ENCODE measurements at places on chromosomes 11 and 22.

- DNase-seq: no peak
Observed at GRCh38 chr11:28999620-29000019, 891.4 kb downstream of the METTL15 start.

DNA sequence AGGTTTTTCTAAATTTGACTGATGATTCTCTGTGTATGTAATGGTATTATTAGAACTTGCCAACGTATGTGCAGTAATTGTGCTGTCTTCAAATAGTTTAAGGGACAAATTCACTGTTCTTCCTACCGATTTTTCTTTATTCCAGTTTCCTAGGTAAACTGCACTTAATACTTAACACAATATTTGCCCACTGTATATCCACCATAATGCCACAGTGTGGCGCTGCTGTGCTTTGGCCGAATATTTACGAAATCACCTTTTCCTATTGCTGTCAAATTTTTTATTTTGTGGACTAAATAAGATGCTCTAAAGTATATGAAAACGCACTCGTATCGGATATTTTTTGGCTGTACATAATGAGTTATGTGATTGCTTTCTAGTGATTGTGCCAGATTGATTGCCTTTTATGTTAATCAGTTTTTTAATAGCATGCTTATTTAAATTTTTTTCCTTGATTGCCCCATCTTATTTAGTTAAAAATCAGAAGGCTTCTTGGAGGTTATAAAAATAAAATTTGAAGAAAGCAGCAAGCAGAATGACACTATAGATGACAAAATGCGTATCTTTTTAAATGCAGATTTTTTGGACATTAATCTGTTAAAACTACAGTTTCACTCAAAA, 10.5 kb downstream of the AASDHPPT start:
- DNase-seq: peak; percentile 39

- DNase-seq: no peak
Observed at GRCh38 chr11:65058012-65058411, 341 bp downstream of the NAALADL1 start.

- no peak for DNase-seq
Observed at GRCh38 chr11:22753416-22753815, 76.2 kb downstream of the SVIP start.

DNA sequence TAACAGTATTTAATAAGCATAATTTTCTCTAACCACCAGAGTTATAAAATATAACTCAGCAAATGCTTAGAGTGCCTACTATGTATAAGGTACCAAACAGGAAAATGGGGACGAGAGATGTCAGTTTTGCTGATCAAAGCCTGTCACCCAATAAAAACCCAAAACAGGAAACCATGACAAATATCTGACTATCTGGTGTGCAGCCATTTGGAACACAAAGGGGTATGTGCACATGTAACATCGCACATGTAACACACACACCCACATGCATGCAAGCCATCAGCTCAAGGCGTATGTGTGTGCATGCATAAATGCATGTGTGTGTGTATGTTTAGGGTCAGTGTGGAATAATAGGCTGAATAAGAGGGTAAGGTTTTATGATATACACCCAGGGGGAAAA, 64.2 kb downstream of the PRR5L start:
- no peak for DNase-seq

GRCh38 chr11:75162954-75163353, 12.0 kb downstream of the SLCO2B1 start:
- no peak for DNase-seq

DNA sequence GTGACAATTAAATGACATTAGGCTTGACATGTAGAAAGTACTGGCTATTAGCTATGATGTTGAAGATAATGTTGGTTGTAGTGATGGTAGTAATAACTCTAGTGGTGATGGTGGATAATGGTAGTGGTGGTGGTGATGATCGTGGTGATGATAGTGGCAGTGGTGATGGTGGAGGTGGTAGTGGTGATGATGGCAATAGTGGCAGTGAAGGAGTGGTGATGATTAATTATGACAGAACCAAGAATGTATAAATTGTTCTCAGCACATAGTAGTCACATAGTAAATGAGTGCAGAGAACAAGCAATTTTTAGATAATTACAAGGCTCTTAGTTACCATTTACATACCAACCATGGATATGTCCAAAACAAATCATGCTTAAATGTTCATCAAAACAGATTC, 5.3 kb upstream of the CD44 start:
- DNase-seq: no peak

DNA sequence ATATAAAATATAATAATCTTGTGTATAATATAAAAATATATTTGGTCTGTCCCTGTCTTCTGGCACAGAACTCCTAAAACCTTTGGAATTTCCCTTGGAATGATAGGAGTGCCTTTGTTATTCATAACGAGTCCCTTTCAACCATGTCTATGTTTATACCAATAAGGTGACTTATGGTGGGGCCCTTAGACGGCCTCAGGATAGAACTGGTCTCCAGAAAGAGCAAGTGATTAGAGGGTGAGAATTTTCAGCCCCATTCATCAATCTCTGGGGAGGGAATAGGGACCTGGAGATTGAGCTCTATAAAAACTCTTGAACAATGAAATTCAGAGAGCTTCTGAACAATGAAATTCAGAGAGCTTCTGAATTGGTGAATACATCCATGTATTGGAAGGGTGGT, 18.4 kb upstream of the PICALM start:
- DNase-seq: no peak

DNA sequence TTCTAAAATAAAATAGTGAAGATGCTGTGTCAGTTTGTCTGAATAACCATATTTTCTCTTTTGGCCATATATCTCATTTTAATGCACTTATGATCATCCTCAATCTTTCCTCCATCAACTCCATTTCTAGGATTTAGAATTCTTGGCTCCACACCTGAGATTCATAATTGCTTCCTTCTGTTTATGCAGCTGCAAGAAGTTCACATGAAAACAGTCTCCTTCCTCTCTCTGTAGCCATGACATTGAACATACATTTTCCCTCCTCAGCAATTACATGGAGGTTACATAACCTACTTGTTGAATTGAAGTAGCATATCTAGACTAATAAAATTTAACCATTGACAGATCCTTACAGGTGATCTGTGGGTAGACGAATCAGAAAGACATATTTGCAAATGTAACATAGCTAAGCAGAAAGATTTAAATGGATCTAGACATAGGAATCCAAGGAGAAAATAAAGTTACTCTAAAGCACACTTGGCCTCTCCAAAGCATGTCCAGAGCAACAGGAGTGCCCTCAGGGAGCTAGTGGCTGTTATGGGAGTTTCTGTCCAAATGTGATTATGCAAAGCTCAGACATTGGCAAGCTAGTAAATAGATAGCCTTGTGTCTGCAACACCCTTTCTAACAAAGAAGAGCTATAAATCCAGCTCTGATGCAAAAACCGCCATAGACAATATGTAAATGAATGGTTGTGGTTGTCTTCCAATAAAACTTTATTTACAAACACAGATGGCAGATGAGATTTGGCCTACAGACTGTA, 119.9 kb upstream of the MPPED2 start:
- DNase-seq: no peak

- no peak for DNase-seq
Observed at GRCh38 chr22:45768490-45768889, 96.9 kb downstream of the ATXN10 start.

GRCh38 chr11:70141486-70142220, 61.4 kb upstream of the FADD start:
- no peak for DNase-seq

GRCh38 chr11:35167426-35167954, 28.5 kb downstream of the CD44 start:
- no peak for DNase-seq

DNA sequence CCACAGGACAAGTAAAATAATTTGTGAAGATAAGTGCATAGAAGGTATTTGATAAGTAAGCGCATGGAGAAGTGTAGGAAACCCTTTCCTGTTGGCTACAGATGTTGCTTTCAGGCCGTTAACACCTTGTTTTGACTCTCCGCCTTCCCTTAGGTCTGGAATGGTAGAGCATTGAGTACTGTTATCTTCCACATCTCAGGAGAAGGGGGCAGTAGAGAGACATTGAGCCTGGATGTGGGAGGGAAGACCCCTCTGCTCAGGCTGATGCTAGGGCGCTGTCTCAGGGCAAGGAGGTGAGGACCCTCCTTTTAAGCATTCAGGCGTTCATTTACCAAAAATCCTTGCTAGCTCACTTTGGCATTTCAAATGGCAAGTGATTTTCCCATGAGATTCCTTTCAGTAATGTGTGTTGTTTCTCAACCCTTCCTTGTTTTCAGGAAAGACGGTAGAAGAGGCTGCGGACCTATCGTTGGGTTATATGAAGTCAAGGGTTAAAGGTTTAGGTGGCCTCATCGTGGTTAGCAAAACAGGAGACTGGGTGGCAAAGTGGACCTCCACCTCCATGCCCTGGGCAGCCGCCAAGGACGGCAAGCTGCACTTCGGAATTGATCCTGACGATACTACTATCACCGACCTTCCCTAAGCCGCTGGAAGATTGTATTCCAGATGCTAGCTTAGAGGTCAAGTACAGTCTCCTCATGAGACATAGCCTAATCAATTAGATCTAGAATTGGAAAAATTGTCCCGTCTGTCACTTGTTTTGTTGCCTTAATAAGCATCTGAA, 27.0 kb upstream of the SCGB1A1 start:
- no peak for DNase-seq

DNA sequence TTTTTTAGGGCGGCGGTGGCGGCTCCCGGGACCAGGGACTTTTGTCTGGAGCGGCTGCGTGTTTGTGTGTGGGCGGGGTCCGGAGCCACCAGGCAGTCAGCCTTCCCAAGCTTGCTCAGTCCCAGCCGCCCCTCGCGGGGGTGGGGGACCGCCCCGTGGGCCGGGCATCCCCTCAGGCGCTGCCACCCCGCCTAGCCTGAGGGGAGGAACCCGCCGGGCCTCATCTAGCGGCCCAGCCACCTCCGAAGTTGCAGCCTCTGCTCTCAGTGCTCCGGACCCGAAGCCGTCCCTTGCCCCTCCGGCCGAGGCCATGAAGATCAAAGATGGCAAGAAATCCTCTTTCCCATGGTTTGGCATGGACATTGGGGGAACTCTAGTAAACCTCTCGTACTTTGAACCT, 235.2 kb downstream of the OR4C45 start:
- no peak for DNase-seq

- DNase-seq: no peak
Observed at GRCh38 chr11:21364866-21365624, 695.7 kb downstream of the NELL1 start.

GRCh38 chr11:103940551-103940950, 95.9 kb upstream of the DDI1 start:
- DNase-seq: no peak

DNA sequence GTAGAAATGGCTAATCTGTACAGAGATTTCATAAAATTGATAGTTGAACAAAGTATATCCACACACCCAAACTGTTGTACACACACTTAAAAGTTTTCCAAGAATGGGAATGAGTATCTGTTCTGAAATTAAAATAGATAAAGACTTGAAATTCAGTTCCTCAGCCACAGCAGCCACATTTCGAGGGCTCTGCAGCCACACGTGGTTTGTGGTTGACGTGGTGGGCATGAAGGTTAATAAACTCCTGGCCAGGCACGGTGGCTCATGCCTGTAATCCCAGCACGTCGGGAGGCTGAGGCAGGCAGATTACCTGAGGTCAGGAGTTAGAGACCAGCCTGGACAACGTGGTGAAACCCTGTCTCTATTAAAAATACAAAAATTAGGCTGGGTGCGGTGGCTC, 24.0 kb downstream of the TPST2 start:
- DNase-seq: no peak

- DNase-seq: no peak
Observed at GRCh38 chr11:20631519-20632168, 32.2 kb downstream of the SLC6A5 start.

- no peak for DNase-seq
Observed at GRCh38 chr11:45100339-45100738, 46.1 kb upstream of the PRDM11 start.

DNA sequence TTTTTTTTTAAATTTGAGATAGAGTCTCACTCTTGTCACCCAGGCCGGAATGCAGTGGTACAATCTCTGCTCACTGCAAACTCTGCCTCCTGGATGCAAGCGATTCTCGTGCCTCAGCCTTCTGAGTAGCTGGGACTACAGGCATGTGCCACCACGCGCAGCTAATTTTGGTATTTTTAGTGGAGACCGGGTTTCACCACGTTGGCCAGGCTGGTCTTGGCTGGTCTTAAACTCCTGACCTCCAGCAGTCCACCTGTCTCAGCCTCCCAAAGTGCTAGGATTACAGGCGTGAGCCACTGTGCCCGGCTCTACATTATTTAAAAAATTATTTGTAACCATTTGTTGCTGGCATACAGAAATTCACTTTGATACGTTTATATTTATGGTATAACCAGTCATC, 18.6 kb downstream of the EP300 start:
- DNase-seq: no peak

GRCh38 chr11:66857927-66858185, 992 bp downstream of the LRFN4 start:
- DNase-seq: no peak

GRCh38 chr11:48116437-48117228, 100.0 kb upstream of the OR4B1 start:
- DNase-seq: no peak

DNA sequence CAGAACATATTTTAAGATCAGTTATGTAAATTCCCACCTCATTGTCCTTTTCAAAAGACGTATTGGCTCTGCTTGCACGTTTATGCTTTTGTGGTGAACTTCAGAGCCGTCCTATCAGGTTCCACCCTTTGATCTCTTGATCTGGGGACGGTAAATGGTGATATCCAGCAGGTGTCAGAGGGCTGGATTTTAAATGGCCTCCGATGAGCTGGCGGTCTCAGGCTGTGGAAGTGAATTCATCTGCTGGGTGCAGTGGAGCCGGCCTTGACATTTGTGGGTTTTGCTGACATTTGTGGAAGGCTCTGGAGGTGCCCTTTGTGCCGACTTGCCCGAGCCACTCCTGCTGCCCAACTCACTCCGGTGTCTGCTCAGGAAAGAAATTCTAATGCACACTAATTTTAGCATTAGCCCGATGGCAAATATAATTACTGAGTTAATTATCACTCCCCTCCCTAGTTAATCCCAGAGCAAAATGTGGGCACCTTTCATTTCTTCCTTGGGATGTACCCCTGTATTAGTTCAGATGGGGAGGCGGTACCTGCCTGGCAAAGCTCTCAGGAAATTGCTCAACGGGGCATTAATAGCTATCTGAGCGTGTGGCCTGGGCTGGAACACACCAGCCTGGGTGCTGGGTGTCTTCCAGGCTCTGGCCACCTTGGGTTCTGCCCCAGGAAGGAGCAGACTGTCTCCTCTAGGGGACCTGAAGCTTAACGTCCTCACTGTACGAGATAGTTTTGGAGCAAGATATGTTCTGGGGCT, 9.1 kb downstream of the LRP5 start:
- no peak for DNase-seq

DNA sequence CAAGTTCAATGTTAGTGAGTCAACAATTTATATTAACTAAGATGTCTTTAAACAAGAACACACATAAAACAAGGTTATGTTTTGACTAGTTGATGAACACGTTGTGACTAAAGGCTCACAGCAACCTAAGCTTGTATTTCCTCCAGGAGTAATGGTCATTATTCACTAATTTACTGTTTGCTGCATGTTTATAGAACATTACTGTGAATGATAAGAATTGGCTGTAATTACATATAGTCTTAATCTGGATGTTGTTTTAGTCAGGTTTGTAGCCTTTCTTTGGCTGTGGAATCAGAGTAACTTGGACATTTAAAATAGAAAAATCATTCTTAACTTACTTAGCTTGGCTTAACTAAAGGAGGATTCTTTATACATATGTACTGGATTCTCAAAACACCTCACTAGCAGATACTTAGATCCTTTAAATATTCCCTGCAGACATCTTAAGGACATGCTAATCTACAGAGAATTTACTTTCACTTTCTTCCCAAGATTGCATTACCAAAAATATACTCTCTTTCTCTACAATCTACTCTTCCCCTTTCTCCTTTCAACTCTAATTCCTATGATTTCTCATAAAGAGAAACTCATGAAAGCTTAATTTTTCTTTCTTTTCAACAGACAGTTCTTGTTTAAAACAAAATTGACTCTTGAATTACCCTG, 319.7 kb upstream of the CTSC start:
- DNase-seq: no peak
